ENCODE measurements at places on chromosomes 3 and 15.

GRCh38 chr3:52388933-52389332 lies 56.0 kb downstream of the SEMA3G start:
- DNase-seq = no peak

GRCh38 chr3:81931265-81932251 lies 170.1 kb upstream of the GBE1 start:
- DNase-seq = no peak

- no peak for DNase-seq
Measured at GRCh38 chr15:99502661-99503060, 63.1 kb upstream of the MEF2A start.

- no peak for DNase-seq
Measured at GRCh38 chr3:171379281-171379680, 80.9 kb downstream of the TNIK start.

DNA sequence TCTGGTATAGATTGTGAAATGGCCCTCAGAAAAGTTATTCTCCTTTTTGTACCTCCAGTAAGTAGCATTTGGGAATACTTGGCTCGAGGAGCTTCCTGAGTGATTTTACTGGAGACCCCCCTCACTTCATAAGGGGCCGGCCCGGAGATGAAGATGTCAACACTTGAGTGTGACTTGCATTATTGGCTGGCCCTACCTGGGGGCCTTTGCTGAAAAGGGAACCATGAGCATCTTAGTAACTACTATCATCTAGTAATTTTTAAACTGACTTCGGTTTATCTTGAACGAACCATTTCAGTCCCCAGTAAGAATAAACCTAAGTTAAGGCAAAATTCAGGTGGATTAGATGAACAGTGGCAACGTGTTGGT lies 1.3 kb downstream of the FAIM start:
- no peak for DNase-seq

GRCh38 chr3:35028157-35028556 lies 611.2 kb upstream of the ARPP21 start:
- no peak for DNase-seq

DNA sequence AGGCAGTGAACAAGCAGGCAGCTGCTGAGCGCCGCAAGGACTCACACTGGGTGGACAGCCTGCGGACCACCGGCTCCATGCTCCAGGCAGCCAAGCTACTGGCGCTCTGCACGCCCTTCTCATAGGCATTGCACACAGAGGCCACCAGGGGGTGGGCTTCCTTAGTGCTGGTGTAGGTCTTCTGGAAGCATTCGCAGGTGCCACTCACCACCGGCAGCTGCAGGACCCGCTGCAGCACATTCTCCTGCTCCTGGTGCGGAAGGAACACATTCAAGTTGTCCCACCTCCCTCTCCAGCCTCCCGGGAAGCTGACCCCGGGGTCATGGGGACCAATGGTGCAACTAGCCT lies 6.0 kb downstream of the PLIN1 start:
- DNase-seq = peak; percentile 49

Measured in activated CD8-positive, alpha-beta T cell treated with anti-CD3 and anti-CD28 coated beads for 36 hours (primary cell).